Fibroblast of pulmonary artery (primary cell): ENCODE measurements at places on chromosomes 7 and 10.

- peak; percentile 96 for DNase-seq
These were observed 164.6 kb downstream of the PKD1L1 start for GRCh38 chr7:47783456-47784223.

GRCh38 chr7:90595801-90596670 lies at the start of gene CDK14:
CDK14 (plus strand) TSS chr7:90596321; CDS start chr7:90596628, 307 bp downstream.
- DNase-seq, result peak; percentile 68

GRCh38 chr10:26800468-26800867 lies 60.3 kb downstream of the ABI1 start:
- DNase-seq, result no peak

GRCh38 chr7:44275957-44276570 lies 49.3 kb downstream of the CAMK2B start:
- no peak for DNase-seq

- DNase-seq, result no peak
These were observed 118.6 kb downstream of the SRPK2 start for GRCh38 chr7:105270117-105270516.

DNA sequence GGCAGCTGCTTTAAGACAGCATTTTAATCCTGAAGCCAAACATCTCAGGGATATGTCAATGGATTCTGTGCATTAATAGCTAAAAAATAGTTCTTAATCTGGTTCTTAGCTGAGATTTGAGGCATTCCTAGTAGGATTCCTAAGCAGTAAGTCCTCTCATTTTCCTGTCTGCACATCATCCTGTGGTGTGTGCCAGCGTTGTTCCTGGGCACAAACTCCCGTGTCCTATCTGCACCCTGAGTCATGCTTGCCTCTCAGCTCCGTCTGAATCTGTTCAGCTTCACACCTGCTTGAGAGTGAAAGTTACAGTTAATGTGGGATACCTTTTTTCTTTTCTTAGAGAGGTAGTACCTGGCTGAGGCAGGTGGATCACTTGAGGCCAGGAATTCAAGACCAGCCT lies 19.5 kb downstream of the BAG3 start:
- DNase-seq, result peak; percentile 41

GRCh38 chr7:4025210-4025609 lies 656.9 kb upstream of the FOXK1 start:
- no peak for DNase-seq

- DNase-seq, result no peak
These were observed 717.1 kb downstream of the GRID1 start for GRCh38 chr10:85649461-85649860.

DNA sequence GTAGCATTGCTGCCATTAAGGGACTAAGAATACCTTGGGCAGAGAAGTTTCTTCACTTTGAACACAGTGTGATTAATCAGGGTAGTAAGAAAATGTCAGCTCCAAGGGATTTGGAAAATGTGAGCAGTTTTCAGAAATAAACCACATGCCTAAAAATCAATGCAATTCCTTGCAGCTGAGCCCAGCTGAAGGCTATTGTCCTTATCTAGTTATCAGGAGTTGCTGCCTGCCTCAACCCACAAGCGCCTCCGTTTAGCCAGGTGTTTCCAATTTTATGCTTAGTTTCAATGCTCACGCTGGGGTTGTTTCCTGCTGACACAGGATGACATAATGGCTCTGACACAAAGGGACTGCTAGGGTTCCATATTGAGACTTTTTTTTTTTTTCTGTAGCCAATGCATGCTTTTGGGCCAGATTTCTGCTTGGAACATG lies 132.3 kb upstream of the ANK3 start:
- DNase-seq, result peak; percentile 72

- no peak for DNase-seq
These were observed 33.8 kb downstream of the GNG11 start for GRCh38 chr7:93955304-93955703.

DNA sequence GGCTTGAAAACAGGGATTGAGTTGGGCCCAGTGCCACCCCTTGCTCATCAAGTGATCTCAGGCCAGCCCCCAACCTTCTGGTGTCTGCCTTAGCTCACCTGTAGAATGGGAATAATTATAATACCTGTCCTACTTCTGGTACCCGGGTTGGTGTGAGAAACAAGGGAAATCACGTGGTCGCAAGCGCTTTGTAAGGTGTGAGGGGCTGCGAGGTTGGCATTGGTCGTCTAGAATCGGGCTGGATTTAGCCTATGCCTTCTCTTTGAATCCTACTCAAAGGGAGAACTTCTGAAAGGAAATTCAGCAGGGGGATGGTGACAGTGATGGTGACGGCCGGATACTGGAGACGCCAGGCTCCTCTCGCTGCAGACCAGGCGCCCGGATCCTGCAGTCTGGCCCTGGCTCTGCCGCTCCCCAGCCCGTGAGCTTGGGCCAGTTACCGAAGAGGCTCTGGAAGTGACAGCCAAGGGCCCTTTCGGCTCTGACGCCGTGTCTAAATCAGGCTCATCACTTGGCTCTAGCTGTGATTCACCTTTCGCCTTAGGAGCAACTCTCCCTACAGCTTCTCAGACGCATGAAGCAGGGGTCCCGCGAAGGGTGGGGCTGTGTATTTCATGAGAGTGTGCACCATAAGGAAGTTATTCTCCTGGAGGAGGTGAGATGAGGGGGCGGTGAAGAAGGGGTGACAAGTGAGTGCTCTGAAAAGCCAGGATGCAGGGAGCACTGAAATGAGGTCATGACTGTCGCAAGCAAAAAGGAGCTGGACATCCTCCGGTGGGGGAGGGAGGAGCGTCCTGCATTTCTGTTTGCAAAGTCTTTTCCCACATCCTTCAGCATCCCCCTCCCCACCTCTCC lies 4.0 kb upstream of the CREB5 start:
- no peak for DNase-seq

DNA sequence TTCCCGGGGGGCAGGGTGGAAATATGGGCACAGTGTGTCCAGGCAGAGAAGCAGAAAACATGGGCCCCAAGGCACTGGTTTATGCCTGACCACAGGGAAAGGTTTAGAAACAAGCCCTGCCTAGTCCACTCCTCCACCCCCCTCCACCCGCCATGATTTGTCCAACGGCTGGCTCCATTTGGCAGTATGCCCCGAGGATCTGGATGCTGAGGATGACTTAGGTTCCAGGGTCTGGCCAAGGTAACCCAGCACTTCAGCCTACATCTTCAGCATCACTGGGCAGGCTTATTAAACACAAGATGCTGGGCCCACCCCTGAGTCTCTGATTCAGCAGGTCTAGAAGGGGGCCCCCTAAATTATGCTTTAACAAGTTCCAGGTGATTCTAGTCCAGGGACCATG lies 121.9 kb downstream of the RALA start:
- no peak for DNase-seq

- DNase-seq, result no peak
These were observed 53.9 kb upstream of the IL6 start for GRCh38 chr7:22672846-22673680.

DNA sequence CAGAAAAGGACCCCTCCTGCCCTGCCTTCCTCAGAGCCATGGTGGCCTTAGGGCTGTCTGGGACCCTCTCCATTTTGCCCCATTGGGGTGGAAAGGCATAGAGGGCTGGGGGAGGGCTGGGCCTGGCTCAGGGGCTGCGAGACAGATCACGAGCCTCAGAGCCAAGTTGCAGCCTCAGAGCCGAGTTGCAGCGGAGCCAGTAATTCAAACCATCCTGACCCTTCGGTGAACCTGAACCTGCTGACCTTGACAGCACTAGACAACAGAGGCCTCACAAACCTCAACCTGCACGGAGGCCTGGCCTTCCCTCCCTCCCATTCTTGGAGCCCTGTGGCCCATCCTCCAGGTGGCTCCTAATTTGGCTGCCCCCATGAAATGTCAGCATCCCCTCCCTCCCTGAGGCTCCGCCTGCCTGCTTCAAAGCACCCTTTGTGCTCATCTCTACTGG lies 45.4 kb downstream of the PAX2 start:
- DNase-seq, result no peak

DNA sequence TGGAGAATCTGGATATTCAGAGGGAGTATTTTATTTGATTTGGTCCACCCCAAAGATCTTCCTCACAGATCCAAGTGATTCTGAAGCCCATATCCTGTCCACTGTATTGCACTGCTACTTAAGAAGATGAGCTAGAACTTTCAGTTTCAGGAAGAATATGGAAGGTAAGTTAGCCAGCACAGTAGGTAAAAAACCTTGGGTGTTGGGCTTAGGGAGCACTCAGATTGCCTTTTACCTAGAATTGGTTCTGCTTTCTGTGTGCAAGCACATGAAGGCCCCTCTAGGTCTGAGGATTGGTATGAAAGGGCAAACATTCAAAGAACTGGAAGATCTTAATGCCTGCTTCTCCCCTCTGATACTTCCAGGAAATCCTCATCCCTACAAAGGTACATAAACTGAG lies 146.7 kb upstream of the COL1A2 start:
- no peak for DNase-seq

GRCh38 chr10:78200686-78201085 lies 167.0 kb downstream of the RPS24 start:
- DNase-seq, result no peak

DNA sequence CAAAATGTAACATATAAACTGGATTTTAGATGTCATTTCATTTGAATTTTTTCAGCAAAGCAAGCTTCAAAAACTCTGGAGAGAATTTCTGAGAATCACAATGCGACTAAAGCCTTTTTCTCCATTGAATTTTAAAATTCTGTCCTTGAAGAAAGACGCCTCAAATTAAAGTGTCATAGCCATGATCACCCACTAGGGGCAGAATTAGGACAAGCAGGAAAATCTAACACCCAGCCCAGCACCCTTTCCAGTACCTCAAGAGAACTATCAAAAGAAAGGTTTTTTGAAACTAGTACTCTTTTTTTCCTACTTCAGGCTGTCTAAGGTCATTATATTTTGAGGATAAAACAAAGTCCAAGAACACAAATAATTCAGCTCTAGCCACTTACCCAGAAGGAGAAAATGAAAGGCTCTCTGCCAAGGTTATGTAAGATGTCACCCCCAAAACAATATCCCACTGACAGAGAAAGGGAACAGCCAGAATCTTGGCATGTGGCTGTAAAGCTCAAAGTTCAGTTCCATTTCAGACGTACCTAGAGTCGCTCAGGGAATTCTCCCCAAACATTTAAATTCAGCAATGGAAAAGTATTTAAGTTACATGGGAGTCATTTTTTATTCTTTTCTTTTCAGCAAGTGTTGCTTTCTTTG lies 299.4 kb downstream of the SNX13 start:
- peak; percentile 63 for DNase-seq

GRCh38 chr10:1538531-1539061 lies 198.7 kb downstream of the ADARB2 start:
- no peak for DNase-seq

DNA sequence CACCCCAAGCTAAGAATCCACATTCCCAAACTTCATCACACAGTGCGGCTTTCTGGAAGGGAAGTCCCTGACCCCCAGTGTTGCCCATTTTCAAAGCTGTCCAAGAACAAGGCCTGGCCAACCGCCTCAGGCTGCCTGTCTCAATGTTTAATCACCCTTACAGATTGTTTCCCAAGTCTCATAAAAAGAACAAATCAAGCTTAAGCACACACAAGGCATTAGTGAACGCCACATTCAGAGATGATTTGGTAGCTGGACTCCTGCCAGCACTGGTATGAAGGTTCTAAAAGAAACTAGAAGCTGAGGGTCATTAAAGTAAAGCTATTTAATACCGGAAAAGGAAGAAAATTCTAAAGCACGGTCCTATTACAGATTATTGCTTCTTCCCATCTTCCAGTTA lies 35.6 kb downstream of the C10orf90 start:
- no peak for DNase-seq

- peak; percentile 44 for DNase-seq
These were observed 13.9 kb upstream of the PSAP start for GRCh38 chr10:71864911-71865361.

- no peak for DNase-seq
These were observed 331.5 kb downstream of the DNAJB6 start for GRCh38 chr7:157668221-157668883.

DNA sequence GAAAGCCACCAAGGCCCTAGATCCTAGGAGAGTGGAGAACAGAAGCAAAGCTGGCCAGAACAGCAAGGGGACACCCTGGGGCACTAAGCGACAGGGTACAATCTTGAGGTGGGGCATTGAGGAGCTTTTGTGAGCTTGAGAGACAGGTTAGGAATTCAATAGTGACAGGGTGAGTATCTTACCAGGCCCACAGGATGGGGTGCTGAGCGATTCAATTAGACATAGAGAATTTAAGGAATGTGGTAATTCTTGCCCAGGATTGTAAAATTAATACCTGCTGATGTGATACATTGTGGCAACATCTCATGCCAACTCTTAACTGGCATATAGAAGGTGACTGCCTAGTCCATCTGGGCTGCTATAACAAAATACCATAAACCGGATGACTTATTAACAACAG lies 14.0 kb downstream of the RBP3 start:
- DNase-seq, result no peak

DNA sequence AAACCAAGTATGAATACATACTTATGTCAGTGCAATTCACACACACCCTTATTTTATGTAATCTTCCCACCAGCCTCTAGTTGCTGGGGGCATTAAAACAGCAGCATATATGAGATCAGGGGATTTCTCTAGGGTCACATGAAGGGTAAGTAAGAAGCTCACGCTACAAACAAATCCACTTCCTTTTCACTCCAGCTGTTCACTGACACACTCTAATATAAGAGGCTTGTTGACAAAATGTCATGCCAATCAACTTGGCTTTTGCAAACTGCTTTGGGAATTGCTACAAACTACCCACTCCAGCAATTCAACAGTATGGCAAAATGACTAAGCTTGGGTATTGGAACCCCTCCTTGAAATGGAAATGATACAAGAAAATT lies 10.3 kb downstream of the FAM3C start:
- peak; percentile 34 for DNase-seq

DNA sequence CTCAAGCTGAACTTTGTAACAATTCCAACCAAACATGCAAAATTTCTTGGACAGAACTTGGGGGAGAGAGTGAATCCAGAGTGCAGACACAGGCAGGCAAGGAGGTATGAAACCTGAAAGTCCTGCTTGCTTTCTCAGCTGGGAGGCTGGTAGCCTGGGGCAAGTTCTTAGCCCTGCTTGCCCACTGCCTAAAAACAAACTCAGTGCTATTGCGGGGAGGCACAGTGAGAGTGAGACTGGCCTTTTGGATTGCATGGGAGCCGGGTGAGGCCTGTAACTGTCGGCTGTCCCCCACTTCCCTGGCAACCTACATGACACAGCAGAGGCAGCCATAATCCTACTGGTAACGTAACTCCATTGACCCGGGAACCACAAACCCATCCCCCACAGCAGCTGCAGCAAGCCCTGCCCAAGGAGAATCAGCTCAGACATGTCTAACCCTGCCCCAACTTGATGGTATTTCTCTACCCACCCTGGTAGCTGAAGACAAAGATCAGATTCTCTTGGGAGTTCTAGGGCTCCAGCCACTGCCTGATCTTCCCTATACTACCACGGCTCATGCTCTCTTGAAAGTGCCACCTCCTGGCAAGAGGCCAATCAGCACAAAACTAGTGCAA lies 663.6 kb downstream of the GRM8 start:
- DNase-seq, result no peak

DNA sequence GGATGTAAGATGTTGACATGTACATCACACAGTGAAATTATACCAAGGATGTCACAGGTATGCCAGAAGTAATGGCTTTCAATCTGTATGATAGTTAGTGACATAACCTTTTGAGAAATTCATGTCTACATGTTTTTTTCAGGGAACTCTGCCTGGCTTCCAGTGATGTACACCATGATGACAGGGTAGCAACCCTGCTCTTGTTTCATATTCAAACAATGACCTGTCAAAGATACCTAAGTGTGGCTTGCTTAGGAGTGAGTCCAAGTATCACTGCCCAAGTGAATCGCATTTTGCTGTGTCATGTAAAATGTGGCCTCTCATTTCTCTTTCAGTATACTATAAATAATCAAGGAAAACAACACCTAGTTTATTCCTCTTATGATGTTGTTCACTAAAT lies 205.8 kb upstream of the DKK1 start:
- DNase-seq, result no peak

- no peak for DNase-seq
These were observed 32.9 kb downstream of the SHTN1 start for GRCh38 chr10:116972131-116972530.
